NCI-H82 (cell line): ENCODE measurements at places on chromosomes 12 and 14.

DNA sequence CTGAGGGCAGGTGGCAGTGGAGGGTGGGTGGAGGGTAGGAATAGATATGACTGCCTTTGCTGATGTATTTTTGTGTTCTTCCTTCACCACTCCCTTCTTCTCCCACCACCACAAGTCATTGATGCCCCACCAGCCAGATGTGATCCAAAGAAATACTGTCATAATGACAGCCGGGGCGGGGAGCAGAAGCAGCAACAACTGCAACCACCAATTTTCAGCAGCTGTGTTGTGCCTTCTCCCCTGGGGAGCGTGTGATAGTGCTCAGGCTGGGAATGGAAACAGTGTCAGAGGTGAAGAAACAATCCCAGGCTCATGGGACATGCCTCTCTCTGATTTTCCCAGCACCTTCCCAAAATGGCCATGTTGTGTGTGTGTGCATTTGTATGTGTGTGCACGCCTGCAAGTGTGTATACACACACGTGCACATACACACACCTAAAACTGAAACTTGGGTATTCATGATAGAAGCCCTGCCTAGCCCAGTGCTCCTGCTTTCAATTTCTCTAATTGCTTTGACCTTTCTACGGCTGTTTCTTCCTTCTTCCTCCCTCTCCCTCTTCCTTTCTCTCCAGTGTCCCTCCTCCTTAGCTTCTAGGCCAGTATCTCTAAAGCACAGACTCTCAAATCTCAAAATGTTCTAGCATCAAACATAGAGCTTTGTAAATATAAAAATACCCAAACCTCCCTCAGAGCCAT is 299.2 kb upstream of the FKBP4 start:
- DNase-seq, result no peak

DNA sequence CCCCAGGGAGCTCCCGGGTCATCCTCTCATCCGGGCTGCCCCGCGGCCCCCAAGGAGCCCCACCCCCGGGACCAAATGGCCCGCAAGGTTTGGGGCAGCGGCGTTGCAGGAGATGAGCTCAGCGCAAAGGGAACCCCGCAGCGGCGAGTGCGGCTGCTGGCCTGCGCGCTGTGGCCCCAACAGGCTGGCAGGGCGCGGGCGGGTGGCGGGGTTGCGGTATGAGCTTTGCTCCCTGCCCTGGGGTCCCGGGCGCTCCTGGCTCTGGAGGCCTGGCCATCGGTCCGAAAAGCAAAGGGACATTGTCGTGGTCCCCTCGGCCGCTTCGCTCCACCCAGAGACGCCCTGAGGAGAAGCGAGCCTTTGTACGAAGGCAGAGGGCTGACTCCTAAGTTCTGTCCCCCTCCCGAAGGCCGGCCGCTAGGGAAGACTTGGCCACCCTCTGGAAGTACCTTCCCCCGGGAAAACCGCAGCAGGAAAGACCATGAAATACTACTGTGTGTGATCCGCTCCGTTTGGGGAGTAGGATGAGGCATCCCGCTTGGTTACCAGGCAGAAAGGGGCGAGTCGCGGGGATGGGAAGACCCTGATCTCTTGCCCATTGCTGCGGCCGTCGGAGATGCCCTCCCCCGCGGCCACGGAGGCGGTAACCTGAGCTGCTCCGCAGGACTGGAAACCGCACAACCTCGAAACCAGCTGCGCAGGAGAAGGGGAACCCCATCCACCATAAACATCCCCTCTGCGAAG is 620 bp upstream of the NID2 start:
- DNase-seq, result peak; percentile 2

DNA sequence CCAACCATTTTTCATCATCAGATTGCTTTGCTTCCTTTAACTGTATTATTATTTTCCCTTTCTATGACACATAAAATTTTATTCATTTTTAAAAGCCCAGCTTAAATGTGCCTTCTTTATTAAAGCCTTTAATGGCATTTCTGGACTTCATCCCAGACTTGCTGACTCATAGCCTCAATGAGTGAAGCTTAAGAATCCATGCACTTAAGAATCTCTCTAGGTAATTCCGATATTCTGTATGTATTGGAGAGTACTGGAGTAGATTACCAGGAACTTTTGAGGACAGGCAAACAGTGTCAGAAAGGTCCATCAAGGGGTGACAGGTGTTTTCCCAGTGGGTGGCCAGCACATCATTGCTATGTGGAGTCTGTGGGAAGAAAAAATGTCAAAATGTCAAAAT is 107.9 kb downstream of the PTPRQ start:
- peak; percentile 61 for DNase-seq

GRCh38 chr12:130765186-130765659 is 49.1 kb upstream of the RIMBP2 start:
- peak; percentile 36 for DNase-seq
